ENCODE measurements at places on chromosomes 12 and 14.

DNA sequence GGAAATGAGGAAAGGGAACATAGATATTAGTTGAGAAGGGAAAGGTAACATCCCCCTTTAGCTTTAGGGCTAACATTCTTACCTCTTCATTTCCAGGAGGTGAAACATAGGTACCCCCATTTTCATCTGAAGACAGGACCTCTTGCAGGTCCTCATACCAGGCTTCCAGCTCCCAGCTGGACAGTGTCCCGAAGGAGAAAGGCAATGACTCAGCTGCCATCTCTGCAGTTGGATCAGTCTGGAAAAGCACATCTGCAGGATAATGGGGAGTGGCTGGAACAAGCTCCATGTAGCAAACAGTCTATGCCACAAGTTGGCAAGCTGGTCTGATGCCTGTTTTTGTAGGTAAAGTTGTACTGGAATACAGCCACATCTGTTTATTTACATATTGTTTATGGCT lies 3.1 kb downstream of the DDIT3 start:
- H3K4me1 ChIP-seq: peaks cover 36% of the 10 kb centered on the region
- DNase-seq: no peak
- H3K36me3 ChIP-seq: peaks cover 99% of the 10 kb centered on the region

DNA sequence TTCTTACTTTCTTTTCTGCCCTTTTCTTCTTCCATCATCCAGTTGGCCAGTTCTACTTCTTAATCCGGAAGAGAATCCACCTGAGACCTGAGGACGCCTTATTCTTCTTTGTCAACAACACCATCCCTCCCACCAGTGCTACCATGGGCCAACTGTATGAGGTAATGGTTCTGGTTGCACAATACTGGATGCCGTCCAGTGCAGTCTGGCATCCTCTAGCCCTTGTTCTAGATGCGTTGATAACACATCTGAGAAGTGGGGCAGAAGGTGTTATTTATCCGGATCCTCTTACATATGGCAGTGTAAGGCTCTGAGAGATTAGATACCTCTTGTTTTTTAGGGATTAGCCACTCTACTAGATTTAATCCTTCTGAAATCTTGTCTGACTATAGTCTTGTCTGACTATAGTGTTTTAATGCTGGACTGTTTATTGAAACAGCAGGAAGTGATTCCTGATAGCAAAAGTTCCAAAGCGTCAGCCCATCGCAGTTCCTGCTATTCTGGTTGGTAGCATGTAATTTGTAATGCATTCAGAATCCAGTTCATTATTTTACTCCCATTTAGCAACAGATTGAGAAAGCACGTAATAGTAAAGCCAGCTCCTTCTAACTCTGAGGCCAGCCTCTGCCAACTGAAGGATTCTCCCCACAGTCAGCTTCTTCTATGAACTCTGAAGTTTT lies 7.9 kb downstream of the GABARAPL1 start:
- H3K4me1 ChIP-seq: peaks cover 4% of the 10 kb centered on the region
- no peak for DNase-seq
- no peaks in the 10 kb centered on the region for H3K27me3 ChIP-seq
- H3K4me3 ChIP-seq: no peak overlapping the region

- H3K27ac ChIP-seq: no peak overlapping the region
- peaks cover 3% of the 10 kb centered on the region for H3K4me1 ChIP-seq
- no peak overlapping the region for H3K4me3 ChIP-seq
- peaks cover 23% of the 10 kb centered on the region for H3K27me3 ChIP-seq
- H3K36me3 ChIP-seq: peaks cover 2% of the 10 kb centered on the region
These were observed 6.0 kb upstream of the ITPR2 start for GRCh38 chr12:26838888-26839416.

GRCh38 chr14:98173305-98173704 lies 1098.7 kb downstream of the BCL11B start:
- no peaks in the 10 kb centered on the region for H3K36me3 ChIP-seq
- no peaks in the 10 kb centered on the region for H3K27me3 ChIP-seq
- H3K4me1 ChIP-seq: no peaks in the 10 kb centered on the region
- no peak overlapping the region for H3K27ac ChIP-seq

DNA sequence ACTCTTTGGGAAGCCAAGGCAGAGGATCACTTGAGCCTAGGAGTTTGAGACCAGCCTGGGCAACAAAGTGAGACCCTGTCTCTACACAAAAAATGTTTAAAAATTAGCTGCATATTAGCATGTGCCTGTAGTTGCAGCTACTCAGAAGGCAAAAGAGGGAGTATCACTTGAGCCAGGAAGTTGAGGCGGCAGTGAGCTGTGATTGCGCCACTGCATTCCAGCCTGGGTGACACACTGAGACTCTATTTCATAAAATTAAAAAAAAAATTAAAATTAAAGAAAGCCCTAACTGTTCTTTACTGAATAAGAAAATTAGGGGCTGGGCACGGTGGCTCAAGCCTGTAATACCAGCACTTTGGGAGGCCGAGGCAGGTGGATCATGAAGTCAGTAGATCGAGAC lies 27.0 kb downstream of the SENP1 start:
- H3K36me3 ChIP-seq: peaks cover 9% of the 10 kb centered on the region
- no peaks in the 10 kb centered on the region for H3K4me1 ChIP-seq
- H3K4me3 ChIP-seq: no peak overlapping the region
- no peak for DNase-seq
- H3K27me3 ChIP-seq: no peaks in the 10 kb centered on the region
- no peak overlapping the region for H3K27ac ChIP-seq

- H3K36me3 ChIP-seq: peaks cover 59% of the 10 kb centered on the region
- H3K27ac ChIP-seq: no peak overlapping the region
- DNase-seq: no peak
- peaks cover 34% of the 10 kb centered on the region for H3K4me1 ChIP-seq
- no peak overlapping the region for H3K4me3 ChIP-seq
- H3K27me3 ChIP-seq: no peaks in the 10 kb centered on the region
These were observed 14.3 kb downstream of the SLC38A2 start for GRCh38 chr12:46358325-46358700.

GRCh38 chr14:50225067-50225973 lies 6.1 kb downstream of the SOS2 start:
- H3K4me1 ChIP-seq: peaks cover 37% of the 10 kb centered on the region
- peak overlapping the region; percentile 26 for H3K4me3 ChIP-seq
- H3K27me3 ChIP-seq: no peaks in the 10 kb centered on the region
- no peak for DNase-seq
- H3K36me3 ChIP-seq: peaks cover 11% of the 10 kb centered on the region

DNA sequence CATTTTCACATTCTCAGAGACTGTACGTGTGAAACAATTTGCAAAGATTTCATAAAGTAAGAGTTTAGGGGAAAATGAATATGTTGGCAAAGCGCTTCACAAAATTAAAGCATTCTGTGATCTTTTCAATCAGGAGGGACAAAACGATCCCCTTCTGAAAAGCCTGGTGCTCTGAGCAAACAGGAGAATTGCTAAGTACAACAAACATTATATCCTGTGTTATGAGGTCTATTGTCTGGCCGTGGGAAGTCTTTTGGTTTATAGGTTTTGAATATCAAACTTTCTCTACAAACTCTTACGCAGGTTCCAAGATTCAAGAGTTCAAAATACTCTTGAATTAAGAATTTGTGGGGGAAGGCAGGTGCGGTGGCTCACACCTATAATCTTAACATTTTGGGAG lies 7.2 kb upstream of the FOXN3 start:
- H3K27me3 ChIP-seq: no peaks in the 10 kb centered on the region
- H3K36me3 ChIP-seq: no peaks in the 10 kb centered on the region
- peaks cover 19% of the 10 kb centered on the region for H3K4me1 ChIP-seq
- H3K27ac ChIP-seq: no peak overlapping the region

DNA sequence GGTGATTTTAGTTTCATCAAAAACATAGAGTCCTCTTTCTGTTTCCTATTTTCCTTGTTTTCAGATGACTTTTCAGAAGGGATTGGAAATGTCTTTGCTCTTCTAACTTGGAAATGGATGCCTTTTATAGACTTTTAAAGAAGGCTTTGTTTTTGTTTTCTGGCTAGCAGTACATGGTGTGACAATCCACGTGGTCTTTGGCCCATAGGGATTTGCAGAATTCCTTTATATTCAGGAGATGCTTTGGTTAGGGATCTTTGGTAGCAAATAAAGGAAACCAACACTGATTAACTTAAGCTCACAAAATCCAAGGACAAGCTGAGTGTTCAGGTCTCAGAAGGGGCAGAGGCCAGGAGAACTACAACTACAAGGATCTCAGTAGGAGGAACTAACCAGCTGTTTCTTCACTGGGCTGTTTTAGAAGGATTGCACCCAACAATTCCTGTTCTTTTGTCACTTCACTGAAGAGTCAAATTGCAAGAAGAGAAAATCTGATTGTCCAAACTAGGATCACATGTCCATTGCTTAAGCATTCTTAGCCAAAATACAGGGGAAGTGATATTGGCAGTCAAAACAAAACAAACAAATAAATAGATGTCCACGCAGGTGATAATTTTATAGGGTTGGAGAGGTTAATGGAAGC lies 58.6 kb upstream of the MANSC4 start:
- no peak overlapping the region for H3K27ac ChIP-seq
- H3K4me1 ChIP-seq: peaks cover 4% of the 10 kb centered on the region
- no peaks in the 10 kb centered on the region for H3K27me3 ChIP-seq

GRCh38 chr12:45131506-45131905 lies 80.6 kb upstream of the DBX2 start:
- no peak overlapping the region for H3K4me3 ChIP-seq
- H3K27ac ChIP-seq: no peak overlapping the region
- no peaks in the 10 kb centered on the region for H3K36me3 ChIP-seq
- H3K27me3 ChIP-seq: peaks cover 12% of the 10 kb centered on the region
- peak; percentile 8 for DNase-seq

- peak; percentile 82 for DNase-seq
- H3K27me3 ChIP-seq: peaks cover 20% of the 10 kb centered on the region
- peaks cover 12% of the 10 kb centered on the region for H3K4me1 ChIP-seq
- no peaks in the 10 kb centered on the region for H3K36me3 ChIP-seq
- H3K4me3 ChIP-seq: no peak overlapping the region
- no peak overlapping the region for H3K27ac ChIP-seq
These were observed 24.1 kb downstream of the CKAP4 start for GRCh38 chr12:106223485-106224354.

DNA sequence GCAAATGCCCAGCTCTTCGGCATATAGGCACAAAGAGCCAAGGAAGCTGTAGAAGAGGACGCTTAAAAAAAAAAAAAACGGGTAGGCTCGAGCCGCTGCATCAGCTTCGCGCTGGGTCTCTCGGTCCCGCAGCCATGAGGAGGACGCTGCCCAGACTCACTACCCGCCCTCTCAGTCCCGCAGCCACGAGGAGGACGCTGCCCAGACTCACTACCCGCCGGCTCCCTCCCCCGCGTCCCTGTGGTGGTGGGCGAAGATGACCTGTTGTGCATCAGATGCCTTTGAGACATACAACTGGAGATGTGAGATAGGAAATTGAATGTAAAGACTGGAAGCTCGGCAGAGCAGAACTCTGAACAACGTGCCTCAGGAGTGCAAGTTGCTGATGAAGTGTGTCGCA lies 11.4 kb upstream of the SPSB2 start:
- no peak overlapping the region for H3K27ac ChIP-seq
- no peak for DNase-seq
- H3K36me3 ChIP-seq: no peaks in the 10 kb centered on the region

- H3K27ac ChIP-seq: peak overlapping the region; percentile 45
- H3K4me1 ChIP-seq: peaks cover 8% of the 10 kb centered on the region
- DNase-seq: peak; percentile 20
These were observed 104.0 kb upstream of the ATF1 start for GRCh38 chr12:50659690-50660424.

DNA sequence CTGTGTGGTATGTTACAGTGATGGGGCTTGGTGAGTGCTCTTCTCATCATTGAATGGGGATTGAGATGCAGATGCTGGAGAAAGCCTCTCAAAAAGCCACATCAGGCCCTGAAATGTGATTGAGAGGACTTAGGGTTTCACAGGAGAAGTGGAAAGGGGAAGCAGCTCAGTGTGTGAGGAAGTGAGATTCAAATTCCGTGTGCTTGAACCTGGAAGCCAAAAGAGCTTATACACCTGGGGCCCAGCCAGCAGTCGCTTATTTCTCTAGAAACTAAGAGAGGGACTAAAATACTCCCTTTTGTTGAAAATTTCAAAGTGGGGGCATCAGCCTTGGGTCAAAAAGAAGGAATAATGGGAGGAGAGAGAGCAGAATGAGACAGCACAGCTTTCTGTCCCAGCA lies 39.1 kb upstream of the GZMB start:
- no peaks in the 10 kb centered on the region for H3K36me3 ChIP-seq
- H3K4me3 ChIP-seq: no peak overlapping the region
- H3K27me3 ChIP-seq: peaks cover 51% of the 10 kb centered on the region
- no peaks in the 10 kb centered on the region for H3K4me1 ChIP-seq
- DNase-seq: no peak

DNA sequence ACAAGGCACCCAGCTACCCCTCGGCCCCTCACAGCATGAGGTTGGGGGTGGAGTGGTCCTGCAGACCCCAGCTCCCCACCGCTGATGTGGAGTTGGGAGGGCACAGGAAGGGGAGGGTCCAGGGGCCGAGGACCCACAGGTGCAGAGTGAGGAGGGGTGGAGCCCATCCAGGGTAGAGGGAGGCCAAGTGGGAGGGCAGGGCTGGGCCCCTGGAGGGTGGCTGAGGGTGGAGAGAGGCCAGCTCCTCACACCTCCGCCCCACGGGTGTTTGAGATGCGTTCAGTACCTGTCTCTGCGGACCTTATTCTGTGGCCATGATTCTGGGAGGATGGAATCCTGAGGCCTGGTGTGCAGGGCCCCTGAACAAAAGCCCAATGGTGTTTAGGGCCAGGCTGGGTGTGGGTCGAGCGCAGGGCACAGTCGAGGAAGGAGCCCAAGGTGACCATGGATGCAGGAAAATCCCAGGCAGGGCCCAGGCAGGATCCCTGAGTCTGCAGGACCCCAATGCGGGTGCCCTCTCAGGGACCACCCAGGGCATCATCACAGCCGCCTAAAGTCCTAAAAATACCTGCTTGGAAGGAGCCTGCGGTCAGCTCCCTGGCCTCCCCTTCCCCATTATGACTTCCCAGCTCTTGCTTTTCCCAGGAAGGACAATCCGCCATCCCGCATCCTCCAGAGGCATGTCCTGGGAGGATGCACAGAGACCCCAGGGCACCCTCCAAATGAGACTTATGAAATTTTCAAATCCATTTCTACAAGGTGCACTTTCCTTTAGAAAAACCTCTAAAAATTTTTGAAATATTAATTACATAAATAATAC lies 377.1 kb upstream of the SFSWAP start:
- H3K4me3 ChIP-seq: no peak overlapping the region
- peaks cover 66% of the 10 kb centered on the region for H3K27me3 ChIP-seq
- no peak overlapping the region for H3K27ac ChIP-seq

GRCh38 chr14:74459289-74459946 lies 33.4 kb upstream of the SYNDIG1L start:
- H3K27me3 ChIP-seq: peaks cover 38% of the 10 kb centered on the region
- no peaks in the 10 kb centered on the region for H3K4me1 ChIP-seq
- H3K36me3 ChIP-seq: no peaks in the 10 kb centered on the region
- H3K27ac ChIP-seq: no peak overlapping the region

GRCh38 chr12:42660968-42661937 lies 71.7 kb upstream of the PRICKLE1 start:
- no peak overlapping the region for H3K27ac ChIP-seq
- no peaks in the 10 kb centered on the region for H3K27me3 ChIP-seq
- H3K4me1 ChIP-seq: no peaks in the 10 kb centered on the region
- no peaks in the 10 kb centered on the region for H3K36me3 ChIP-seq
- H3K4me3 ChIP-seq: no peak overlapping the region

GRCh38 chr12:19338405-19338804 lies 100.9 kb upstream of the AEBP2 start:
- peaks cover 3% of the 10 kb centered on the region for H3K36me3 ChIP-seq
- no peak for DNase-seq
- no peak overlapping the region for H3K4me3 ChIP-seq
- no peaks in the 10 kb centered on the region for H3K27me3 ChIP-seq
- H3K27ac ChIP-seq: no peak overlapping the region

Measured in Calu3 (cell line).